Activated naive CD8-positive, alpha-beta T cell treated with anti-CD3 and anti-CD28 coated beads, Interleukin-2, amount 50 U/mL, for 16 hours (primary cell): ENCODE measurements at places on chromosomes 2 and 18.

DNA sequence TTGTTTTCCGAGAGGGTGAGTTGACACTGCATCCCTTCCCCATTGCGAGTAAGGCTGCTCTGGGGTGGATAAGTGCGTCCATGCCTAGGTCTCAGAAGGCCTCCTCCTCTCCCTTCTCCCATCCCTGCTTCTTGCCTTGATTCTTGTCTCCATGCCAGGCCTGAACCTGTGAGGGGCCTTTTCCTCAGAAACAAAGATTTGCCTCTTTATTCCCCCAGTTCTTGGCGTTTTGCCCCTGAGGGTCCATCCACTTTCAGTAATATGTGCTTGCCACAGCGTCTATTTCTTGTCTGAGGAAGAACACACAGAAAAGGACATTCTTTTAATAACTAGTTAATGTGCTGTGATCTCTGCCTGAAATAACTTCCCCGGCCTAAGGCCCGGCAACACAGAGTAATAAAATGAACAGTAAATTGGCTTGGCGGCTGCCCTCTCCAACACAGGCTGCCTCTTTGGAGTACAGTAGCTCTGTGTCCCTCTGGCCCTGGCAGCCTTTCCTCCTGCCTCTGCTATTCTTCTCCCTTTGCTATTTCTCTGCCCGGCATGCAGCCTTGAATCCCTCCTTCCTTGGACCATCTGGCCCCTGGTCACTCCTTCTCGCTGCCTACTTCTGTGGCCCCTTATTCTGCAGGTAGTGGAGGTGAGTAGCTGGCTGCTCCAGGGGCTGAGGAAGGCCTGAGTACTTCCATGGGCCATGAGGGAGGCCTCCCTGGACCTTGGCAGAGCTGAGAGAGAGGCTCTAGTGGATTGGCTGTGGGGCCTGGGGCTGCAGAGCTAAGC, 4.4 kb downstream of the EHD3 start:
- no peak for DNase-seq

DNA sequence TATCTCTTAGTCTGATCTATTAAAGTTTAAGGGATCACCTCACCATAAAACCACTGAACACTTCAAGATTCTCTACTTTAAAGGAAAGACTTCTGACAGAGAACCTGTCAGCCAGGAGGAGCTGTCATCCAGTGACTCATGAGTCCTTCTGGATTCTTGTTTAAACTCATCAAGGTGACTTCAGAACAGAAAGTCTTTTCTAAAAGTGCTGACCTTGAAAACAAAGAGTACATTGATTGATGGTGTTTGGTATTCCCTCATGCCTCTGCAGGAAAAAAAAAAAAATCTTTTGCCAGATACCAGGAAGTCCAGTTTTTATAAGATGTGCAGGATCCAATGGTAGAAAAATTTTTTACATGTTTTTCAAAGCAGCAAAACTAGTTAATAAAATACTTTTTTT, 12.3 kb downstream of the DSG2 start:
- DNase-seq: no peak

DNA sequence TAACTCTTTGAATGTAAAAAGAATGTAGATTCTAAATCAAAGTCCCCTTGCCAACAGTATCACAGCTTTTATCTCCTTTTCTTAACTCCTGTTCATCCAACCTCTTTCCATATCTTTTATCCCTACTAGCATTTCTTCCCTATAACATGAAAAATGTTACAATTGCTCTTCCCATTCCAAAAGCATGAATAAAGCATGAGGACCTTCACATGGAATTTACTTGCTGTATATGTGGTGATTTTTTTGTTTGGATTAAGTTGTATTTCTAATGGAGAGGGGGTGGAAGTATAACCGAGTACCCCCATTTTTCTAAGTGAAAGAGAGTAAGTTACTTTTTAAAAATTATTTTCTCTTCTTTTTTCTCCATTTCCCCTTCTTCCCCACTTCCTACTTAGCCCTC, 94.9 kb upstream of the RBBP8 start:
- no peak for DNase-seq

DNA sequence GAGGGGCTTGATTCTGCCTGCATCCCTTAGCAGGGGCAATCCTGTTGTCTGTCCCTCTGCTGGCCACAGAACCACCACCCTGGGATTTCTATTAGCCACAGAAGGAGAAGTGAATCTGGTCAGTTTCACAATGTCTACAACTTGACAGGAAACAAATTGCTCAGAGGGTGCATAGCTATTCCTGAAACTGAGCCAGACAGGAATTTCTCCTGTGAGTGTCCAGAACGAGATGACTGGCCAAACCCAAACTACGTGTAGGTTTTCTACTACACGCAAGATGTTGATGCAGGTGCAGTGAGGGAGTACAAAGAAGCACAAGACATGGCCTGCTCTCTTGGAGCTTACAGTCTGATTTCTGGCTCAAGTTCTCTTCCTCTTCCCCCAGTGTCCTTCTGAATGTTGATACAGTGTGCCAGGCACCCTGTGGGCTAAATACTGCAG, 201.9 kb downstream of the CLIP4 start:
- DNase-seq: no peak

- no peak for DNase-seq
Measured at GRCh38 chr2:148974095-148974494, 64.4 kb upstream of the LYPD6B start.

- no peak for DNase-seq
Measured at GRCh38 chr2:220572385-220572784, 945.0 kb downstream of the SLC4A3 start.

GRCh38 chr2:212037062-212037461, 501.5 kb downstream of the ERBB4 start:
- DNase-seq: no peak

DNA sequence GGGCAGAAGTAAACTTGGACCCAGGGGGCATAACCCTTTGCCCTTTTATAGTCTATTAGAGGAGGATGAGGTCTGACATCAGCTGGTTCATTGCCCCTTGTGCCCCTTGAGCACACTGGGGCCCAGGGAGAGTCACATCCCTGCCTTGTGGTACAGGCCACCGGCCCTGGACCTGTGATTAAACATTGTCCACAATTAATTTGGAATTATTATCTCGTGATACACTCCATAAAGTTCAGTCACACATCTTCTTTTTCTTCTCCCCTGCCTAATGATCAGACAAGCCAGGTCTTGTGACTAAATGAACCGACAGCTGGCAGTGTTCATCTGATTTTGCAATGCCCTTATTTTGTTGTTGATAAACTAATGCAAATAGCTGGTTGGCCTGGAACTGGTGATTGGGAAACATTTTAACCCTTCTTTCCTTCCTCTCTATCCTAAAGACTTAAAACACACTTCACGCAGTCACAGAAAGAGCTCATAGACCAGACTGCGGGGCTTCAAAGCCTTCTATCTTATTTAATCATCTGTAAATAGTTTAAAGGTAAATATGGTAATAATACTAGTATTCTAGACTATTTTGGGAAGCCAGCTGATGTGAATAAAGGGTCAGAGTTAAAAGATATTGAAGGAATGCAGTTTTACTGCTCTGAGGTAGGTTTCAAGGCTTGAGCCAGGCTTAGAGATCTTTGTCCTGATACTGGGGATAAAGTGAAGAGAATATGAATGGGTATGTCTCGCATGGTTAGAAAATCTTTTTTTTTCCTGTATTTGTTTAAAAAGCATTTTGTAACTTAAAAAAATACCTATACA, 13.4 kb downstream of the IL1R1 start:
- no peak for DNase-seq

- DNase-seq: no peak
Measured at GRCh38 chr2:111118981-111119821, 1.5 kb upstream of the BCL2L11 start.

GRCh38 chr2:173150087-173150486, 74.4 kb downstream of the MAP3K20 start:
- no peak for DNase-seq
